Activated CD8-positive, alpha-beta memory T cell treated with anti-CD3 and anti-CD28 coated beads for 1 hour (primary cell): ENCODE measurements at places on chromosomes 4 and X.

DNA sequence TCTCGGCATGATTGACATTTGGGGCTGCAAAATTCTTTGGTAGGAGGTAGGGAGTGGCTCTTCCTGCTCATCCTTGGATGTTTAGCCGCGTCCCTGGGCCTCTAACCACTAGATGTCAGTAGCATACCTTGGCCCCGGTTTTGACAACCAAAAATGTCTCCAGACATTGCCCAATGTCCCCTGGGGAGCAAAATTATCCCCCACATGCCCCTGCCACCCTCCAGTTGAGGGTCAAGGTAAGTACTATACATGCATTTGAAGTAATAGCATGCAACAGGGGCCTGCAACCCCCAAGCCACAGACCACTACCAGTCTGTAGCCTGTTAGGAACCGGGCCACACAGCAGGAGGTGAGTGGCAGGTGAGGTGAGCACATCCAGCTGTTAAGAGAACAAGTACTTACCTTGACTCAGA is 17.6 kb upstream of the KIAA1210 start:
- DNase-seq: no peak

DNA sequence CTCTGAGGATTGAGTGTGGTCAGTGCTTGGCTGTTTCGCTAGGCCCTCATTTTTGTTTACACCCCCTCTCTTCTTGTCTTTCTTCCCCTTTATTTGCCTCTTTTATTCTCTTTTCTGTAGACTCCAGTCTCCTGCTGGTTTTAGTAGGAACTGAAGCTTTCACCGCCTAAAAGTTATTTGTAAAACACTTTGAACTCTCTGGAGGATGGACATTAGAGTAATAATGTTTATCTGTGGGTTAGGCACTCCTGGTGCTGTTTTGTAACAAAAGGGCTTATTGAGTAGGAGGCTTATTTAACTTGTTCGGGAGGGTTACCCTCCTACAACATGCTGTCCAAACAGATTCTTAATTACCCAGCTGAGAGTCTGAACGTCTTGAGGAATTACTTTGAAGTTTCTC is 1.6 kb upstream of the ARHGAP10 start:
- DNase-seq: no peak

DNA sequence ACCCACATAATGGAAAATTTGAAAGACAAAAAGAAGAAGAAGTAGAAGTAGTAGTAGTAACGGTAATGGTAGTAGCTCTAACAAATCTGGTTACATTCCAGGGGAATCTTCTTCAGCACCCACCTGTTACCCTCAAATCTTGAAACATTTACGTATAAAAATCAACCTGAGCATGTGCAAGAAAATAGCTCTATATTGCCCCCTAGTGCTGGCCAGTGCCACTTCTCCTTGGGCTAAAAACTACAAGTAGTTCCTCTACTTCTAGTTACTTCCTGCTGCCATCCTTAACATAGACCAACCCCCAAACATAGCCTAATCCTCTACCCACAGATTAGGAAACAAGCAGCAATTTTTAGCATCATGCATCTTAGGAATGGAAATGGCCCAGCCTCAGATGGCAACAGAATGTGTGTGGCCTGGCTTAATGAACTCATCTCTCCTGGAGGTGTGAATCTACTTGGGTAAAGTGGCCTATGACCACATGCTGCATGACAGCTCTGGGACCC is 3.1 kb downstream of the PDGFC start:
- DNase-seq: no peak

GRCh38 chrX:153853180-153853901 is 23.0 kb upstream of the PDZD4 start:
- no peak for DNase-seq

GRCh38 chr4:59222221-59222620 is 1977.9 kb upstream of the ADGRL3 start:
- no peak for DNase-seq

DNA sequence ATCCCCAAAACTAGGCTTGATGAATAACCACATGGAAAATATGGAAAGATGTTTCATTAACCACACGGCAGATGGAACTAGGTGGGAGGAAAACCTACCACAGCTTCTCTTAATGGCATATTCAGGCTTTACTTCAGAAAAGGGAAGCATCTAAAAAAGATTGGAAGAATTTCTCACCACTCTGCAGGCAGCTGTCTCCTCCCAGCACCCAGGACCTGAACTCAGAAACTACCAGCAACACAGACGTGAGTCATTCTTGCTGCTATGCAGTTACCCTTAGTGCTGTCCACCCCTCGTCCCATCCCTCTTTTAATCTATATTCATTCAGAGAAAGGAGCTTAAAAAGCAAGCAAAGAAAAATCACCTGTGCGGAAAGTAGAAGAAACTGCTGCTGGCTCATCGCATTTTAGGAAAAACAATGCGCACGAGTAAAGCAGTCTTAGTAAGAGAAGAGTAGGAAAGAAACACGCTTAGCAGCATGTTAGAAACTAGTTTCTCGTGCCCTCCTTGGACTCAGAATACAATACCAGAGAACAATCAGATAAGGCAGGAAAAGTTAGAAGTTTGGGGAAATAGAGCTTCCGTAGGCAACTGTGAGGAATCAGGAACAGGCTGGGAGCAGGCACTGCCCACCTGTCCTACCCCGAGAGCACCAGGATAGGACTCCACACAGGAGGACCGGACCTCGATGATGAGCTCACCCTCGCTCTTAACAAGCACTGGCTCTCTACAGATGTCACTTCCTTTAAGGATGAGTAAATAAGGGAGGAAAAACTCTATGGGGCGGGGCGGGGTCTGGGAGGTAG is 48.1 kb upstream of the ENPP6 start:
- DNase-seq: no peak

DNA sequence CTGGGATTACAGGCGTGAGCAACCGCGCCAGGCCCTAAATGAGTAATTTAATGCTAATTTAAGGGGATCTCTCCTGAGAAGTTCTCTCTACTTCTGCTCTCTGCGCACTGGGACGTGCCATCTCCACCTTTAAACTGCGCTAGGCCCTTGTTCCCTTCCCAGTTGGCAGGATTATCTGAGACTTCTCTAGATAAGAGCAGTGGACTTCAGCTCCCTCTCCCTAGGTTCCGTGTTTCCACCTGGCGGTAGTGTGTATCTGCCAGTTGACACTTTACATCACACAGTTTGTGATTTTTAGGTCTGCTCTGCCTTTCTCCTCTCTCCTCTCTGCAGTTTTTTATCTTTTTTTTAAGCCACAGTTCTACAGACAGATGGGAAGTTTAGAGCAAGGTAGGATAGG is 40.2 kb downstream of the ARHGAP10 start:
- no peak for DNase-seq
